ENCODE measurements at places on chromosomes 3 and 15. TPM values are rescaled to one million over a fixed set of nuclear protein-coding genes. Genes with fewer than 3 reads are reported as not detected.

GRCh38 chr15:47812470-47812999 lies 95.2 kb downstream of the SEMA6D start:
- no peak for DNase-seq

DNA sequence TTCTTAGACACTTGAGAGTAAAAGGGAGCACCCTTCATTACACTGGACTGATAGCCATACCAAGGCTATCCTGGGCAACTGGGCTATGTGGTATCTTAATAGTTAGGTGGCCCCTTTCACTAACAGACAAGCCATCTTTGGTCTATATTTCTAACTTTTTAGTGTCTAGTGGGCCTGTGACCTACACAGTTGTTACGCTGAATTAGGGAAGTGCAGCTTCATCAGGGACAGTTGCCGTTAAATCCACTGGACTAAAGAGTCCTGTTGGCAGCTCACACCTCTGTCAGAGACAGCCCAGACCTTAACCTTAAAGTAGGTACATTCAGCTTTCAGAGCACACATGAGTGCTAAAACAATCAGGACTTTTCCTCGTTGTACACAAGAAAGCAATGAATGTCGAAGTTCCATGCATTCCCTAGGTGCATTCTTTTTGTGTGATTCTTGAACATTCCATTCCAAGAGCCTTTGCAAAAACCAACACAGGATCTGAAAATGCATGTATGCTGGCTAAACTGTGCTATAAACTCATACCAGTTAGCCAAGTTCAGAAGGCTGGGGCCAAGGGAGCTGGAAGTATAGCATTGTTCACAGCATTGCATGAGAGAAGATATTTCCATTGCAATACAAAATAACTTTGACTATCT lies 230.2 kb upstream of the EIF1B start:
- DNase-seq, result peak; percentile 63

The NANOGP8 gene
- 0.35 TPM for polyA plus RNA-seq

The KIF23 gene
- 19.5 TPM for polyA plus RNA-seq

All from muscle of arm (tissue), 14 donors.